Activated naive CD4-positive, alpha-beta T cell treated with anti-CD3 and anti-CD28 coated beads, Interleukin-2, amount 50 U/mL, for 16 hours (primary cell): ENCODE measurements at places on chromosomes 11 and 22.
A peak's percentile ranks its signal among the peaks of the same experiment; 100 is the strongest.

GRCh38 chr11:100177651-100178050 is 509.4 kb upstream of the ARHGAP42 start:
- DNase-seq = no peak

DNA sequence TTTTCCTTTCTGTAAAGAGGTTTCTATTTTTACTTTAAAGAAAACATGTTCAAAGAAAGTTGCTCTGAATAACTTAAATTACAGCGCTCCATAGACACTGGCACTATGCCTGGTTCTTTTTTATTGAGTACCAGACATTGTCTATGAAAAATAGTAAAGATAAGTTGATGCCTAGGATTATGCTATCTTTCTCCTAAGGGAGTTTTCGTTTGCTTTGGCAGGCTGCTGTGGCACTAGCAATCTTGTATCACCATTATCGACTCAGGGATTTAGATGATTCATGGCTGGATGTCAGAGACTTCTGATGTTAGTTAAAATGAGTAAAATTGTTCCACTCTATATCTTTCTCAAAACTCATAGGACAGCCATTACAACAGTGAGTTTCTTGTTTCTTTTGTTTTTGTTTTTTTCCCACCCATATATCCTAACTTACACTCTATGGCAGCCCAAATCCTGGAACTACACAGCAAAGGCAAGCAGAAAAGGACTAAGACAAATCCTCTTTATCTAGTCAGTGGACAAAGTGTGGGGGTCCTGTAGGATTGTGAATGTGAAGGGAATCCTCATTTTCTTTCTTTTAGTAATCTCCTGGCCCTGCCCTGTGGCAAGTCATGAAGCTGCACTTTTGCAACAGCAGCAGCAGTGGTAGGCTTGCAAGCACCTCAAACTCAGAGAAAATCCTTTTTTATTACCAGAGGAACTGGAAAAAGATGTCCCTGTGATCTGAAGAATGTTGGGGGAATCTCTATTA is 20.7 kb downstream of the SLN start:
- no peak for DNase-seq

GRCh38 chr11:118341815-118342489 is 553 bp downstream of the CD3D start:
- DNase-seq = no peak

DNA sequence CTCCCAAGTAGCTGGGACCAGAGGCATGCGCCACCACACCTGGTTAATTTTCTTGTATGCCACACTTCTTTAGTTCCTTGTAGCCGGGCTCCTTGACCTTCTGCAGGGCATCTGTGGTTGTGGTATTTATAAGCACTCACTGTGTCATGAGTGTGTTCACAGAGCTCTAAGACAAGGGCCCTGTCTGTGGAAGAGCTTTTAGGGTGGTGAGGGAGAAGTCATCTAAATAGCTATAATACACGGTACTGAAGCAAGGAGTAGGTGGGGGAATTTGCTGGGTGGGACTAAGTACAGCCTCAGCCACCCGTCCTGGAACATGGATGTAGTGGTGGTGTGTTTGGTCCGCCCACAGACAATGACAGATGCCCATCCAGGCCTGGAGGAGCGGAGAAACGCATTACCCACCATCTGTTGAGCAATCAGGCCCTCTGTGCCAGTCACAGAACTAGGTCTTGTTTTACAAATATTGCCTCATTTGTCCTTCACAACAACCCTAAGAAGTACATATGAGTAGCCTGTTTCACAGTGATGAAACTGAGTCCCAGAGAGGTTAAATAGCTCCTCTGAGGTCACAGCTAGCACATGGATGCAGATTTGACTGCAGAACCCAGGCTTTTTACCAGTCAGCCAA is 10.1 kb downstream of the ACO2 start:
- no peak for DNase-seq

- peak; percentile 12 for DNase-seq
Observed at GRCh38 chr22:32080904-32081303, 37.8 kb downstream of the SLC5A1 start.

DNA sequence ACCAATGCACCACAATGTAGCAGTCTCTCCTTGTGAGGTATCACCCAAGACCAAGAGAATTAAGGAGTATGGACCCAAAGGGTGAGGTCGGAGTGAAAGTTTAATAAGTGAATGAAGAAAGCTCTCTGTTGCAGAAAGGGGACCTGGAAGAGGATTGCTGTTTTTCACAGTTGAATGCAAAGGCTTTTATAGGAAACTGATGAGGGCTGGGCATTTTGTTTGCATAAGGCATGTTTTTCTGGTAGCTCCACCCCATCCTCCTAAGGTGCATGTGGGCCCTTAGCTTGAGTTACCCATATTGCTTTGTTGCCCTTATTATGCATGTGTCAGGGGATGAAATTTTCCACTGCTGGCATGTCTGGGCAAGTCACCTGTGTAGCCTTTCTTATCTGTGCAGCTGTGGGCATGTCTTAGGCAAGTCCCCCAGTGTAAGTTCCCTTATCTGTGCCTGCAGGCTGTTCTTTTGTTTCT is 64.7 kb downstream of the BDNF start:
- DNase-seq = no peak

DNA sequence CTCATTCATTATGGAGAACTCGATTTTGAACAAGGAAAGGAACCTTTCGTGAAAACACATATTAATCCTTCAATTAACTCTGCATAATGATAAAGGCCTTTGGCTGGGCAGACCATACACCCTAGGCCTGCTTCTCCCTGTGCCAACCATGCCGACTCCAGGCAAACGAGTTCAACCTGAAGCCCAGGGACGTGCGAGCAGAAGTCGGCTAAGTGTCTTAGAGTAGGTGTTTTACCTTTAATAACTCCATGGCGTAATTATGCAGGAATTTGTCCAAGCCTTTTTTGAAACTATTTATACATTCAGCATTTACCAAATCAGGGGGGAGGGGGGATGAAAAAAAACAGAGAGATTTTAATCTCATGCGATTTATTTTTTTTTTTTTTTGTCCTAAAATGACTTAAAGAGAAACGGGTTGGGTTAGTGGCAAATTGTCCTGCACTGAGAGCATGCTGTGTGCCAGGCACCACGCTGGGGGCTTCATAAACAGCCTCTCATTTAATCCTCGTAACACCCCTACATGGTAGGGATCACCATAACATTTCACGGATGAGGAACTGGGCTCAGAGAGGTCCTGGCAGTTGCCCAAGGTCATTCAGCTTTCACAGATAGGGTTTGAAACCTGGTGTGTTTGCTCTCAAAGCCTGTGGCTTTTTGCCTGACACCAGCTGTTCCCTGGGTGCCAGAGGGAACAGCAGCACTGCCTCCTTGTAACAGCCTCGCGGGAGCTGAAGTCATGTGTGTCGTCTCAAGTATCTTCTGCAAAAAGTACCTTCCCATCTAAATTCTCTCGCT is 423.9 kb downstream of the MN1 start:
- no peak for DNase-seq

DNA sequence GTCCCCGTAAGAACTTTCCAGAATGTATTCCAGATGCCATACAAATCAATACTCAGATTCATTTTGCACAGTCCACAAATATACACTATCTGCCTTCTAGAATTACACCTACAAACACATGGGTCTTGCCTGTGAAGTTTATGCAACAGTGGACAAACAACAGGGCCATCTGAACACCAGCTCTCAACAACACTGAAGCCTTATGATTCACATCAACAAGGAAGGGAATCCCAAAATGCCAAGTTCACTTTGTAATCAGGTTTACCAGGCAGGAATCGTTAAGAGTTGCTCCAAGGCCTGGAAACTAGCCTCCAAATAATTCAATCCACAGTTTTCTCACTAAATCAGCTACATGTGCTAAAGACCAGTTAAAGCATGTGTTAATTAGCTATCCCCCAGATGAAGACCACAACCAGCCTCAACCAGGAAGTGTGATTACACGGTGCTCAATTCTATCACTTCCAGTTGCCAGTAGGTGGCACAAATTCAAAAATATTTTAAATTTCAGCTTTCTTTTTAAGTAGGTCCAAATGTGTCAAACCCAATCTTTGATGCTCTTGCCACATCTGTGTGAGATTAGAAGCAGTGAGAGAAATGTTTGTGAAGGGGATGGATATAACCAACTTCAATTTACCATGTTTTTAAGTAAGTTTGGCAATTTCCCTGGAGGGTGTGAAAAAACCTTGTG is 139.1 kb upstream of the BDNF start:
- DNase-seq = no peak

DNA sequence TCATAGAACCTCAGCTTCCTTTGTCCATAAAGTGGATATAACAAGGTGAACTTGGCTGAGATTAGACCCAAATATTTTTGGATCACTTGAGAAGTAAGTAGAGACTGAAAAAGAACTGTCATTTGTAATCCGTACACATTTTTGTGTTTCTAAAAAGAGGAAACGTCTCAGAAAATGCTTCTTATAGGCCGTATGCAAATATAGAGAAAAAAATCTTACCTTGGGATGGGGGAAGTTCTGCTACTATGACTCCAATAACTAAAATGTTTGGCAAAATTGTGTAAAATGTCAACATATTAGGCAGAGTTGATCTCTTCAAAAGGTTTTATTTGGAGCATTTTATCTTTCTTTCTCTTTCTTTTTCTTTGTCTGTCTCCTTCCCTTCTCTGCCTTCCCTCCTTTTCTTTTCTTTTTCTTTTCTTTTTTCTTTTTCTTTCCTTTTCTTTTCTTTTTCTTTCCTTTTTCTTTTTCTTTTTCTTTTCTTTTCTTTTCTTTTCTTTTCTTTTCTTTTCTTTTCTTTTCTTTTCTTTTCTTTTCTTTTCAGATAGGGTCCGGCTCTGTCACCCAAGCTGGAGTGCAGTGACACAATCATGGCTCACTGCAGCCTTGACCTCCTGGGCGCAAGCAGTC is 48.2 kb downstream of the ADM start:
- DNase-seq = no peak

- no peak for DNase-seq
Observed at GRCh38 chr22:41638124-41638523, 17.0 kb downstream of the XRCC6 start.

- no peak for DNase-seq
Observed at GRCh38 chr22:31439808-31440207, 40.4 kb downstream of the DRG1 start.

DNA sequence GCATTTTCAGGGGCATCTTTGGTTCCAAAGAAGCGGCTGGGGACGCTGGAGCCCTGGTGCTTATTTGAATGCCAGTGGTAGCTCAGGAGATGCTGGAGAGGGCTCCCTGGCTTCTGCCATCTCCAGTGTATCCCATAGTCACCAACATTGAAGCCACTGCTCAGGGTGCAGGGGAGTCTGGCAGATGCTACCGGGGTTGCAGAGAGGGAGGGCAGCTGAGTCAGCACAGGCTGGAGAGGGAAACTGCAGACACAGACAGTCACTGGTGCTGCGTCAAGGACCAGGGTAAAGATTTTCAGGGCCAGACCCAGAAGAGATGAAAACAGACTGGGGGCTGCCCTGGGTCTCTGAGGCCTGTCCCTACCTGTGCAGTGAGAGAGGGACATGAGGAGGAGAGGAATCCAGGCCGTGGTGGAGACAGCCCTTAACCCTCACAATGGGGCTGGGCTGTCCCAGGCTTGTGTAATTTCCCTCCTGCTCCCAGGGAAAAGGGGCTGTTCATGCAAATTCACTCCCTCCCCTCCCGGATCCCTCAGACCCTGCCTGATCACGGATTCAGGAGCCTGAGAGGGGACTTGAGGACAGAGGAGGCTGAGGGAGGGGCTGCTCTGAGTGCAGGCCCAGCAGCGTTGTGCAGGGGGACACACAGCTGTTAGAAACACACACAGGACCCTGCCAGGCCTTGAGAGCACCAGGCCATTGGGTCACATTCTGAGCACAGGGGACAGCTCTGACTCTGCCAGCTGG is 126.9 kb upstream of the GRK3 start:
- no peak for DNase-seq

GRCh38 chr11:115132436-115133228 is 371.6 kb downstream of the CADM1 start:
- DNase-seq = no peak

GRCh38 chr22:26756675-26757293 is 99.4 kb downstream of the MIAT start:
- peak; percentile 64 for DNase-seq

DNA sequence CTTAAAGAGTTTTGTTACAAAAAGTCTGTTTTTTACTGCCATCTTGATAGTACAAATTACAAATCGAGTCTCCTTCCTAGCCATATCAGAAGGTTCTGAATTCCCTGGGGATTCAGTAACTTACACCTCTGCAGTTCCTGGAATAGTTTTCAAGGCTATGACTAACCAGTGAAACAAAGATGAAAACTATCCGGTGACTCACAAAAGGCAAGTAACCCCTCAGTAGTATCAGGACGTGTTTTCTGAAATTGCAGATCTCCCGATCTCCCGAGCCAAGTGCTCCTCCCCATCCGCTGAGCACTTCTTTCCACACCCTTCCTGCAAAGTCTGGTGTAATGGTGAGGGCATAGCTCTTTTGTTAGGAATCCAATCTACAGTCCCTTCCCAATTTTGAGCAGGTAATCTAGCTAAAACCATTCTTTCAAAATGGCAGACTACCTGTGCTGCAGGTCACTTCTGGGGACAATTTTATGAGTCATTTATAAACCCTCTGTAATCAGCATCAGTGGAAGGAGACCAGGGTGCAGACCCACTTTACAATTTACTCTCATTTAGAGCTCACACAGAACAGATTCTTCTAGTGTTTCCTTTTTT is 7.7 kb downstream of the E2F8 start:
- no peak for DNase-seq

GRCh38 chr11:105619556-105619955 is 9.7 kb downstream of the GRIA4 start:
- no peak for DNase-seq

- no peak for DNase-seq
Observed at GRCh38 chr11:42647993-42648392, 663.8 kb upstream of the API5 start.

- no peak for DNase-seq
Observed at GRCh38 chr22:48389916-48390315, 1437.8 kb downstream of the BRD1 start.

- DNase-seq = no peak
Observed at GRCh38 chr11:118615282-118615975, 8.0 kb downstream of the PHLDB1 start.

DNA sequence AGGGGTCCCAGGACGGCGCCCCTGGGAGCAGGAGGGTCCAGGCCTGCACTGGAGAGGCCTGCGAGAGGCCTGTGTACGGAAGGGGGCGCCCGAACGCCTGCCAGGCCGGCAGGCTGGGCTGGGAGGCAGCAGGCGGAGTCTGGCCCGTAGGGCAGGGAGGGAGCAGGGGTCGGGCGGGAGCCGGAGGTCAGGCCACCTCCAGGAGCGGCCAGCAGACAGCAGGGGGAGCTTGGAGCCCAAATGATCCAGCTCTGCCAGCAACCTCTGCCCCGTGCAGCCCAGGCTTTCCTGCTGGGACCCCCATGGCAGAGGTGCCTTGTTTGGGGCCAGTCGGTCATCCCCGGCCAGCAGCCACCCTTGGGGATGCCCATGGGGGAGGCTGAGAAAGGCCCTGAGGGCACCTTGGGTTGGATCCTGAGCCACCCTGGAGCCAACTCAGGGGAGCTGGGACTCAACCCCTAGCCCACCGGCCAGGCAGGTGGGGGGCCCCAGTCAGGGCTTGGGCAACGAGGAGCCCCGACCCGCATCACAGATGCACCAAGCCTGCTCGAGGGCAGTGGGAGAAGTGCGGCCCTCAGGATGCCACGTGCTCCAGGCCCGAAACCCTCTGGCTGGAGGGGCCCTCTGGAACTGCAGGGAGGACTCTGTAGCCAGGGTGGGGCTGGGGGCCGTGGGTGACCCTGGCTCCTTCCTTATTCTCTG is 9.6 kb upstream of the SYT8 start:
- DNase-seq = no peak
